ENCODE measurements at places on chromosomes 6 and 20.

DNA sequence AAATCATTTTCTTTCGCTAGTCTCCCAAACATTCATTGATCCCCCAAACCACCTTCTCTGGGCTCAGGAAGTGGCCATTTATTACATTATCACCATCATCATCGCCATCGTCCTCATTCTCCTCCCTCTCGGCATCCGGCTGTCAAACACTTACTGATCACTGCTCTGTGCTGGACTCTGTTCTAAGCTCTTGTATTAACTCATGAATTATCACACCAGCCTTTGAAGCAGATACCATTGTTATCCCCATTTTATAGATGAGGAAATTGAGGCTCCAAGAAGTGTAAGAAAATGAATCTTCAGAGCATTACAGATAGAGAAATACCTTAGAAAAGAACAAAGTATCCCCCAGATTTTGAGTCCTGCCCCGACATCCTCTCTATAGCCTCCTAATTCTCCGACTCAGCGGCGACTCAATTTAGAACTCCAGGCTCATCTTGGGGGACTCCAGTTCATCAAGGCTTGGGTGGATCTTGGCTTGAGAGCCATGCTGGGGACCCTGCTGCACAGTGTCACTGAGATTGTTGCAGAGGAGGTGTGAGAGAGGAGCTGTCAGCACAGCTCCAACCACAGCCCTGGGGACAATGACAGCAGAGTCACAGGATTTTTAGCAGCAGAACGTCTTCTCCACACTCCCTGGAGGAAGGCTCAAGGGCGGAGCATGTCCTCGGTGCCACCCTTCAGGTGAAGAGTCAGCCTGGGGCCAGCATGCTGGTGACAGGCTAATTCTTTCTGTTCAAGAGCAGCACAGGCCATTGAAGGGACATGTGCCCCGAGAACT lies 6.6 kb upstream of the EEF1E1 start:
- DNase-seq = no peak

DNA sequence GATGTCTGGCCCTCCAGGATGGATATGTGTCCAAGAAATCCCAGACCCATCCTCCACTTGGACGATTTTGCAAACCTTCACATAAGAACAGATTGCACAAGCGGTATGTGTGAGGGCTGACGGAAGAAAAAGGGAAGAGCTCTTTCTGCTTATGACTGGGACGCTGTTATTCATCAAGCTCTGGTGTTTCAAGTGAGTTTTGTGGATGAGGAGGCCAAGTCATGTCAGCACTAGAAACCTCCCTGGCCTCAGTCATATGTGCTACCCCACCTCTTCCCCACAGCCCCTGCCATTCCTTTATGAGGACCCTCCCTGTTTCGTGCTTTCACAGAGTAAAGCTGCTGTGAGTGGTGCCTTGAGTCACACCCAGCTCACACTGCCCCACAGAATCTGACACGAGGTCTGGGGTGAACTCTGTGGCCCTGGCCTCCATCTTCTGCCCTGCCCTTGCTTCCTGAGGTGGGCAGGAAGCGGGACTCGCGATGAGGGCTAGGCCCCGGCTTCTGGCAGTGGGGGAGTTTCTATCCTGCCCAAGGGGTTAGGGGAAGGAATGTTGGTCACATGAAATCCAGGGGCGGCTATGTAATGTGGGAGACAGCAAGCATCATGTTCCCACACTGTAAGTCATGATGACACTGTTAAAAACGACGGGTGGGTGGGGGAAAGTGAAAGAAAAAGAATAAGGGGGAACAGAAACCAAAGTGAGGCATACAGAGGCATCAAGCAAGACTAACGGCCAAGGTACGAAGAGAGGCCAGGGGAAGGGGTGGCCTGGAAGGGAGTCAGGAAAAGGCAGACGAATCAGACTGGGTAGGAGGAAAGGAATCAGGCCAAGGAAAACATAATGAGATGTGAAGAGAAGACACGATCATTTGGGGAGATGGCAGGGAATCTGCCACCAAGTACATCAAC lies 78.1 kb downstream of the PRDM1 start:
- no peak for DNase-seq

DNA sequence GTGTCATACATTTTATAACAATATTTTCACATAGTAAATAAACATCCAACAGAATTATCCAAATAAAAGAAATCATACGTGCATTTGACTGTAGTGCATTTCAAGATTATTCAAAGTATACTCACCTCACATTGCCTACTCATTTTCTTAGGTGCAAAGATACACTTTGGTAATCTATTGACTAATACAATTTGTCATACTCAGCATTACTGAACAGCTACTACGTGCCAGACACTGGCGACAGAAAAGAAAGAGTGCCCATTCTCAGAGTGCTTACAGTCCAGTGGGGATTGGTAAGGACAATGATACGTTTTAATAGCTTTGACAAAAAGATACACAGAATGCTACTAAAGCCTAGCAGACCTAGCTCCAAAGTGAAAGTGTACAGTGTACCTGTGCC lies 42.0 kb downstream of the FBXL4 start:
- DNase-seq = no peak

DNA sequence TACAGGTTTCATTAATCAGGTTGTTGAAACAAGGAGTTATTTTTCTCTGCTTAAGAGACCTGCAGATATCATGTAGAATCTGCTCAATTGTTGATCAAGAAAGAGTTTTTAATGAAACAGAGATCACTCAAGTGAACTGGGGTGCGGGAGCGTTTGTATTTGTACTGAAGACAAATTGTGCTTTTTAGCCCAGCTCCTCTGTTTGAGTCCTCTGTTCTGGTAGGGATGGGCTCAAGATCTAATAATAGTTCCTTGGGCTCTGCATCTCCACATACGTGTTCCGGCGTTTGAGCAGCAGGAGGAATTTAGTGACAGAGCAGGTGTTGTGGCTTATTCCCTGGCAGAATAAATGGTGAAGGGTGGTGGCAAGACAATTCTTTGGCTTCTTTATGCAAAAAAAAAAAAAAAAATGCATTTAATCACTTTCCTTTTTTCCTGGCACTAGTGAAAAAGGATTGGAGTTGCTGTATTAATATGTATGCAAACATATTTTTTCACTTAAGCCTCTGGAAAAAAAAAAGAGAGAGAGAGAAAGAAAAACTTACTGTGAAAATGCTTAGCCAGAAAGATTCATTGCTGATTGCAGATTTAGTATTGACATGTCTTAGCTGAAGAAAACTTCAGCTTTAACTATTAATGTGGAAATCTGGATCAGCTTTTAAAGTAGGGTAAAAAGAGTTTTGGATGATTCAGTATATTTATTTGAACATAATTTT lies 4.0 kb downstream of the CITED2 start:
- DNase-seq = peak; percentile 57

DNA sequence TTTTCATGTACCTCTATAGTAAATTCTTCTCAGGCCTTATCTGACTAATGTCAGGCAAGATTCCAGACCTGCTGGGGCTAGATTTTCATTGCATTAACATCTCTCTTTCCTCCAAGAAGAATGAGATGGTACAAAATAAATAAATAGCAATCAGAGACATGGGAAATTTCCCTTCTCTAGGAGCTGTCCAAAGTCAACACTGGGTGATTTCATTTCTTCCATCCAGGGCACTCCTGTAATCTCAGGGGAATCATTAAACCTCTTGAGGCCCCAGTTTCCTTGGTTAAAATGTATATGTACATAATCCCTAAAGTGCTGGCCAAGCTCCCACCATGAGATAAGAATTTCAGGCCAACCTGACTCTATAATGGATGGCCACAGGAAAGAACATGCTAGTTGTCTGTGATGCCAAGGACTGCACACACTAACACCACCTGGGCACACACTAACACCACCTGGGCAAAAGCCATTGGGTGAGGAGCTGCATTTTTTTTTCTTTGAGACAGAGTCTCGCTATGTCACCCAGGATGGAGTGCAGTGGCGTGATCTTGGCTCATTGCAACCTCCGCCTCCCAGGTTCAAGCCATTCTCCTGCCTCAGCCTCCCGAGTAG lies 912 bp downstream of the IL17F start:
- DNase-seq = no peak

DNA sequence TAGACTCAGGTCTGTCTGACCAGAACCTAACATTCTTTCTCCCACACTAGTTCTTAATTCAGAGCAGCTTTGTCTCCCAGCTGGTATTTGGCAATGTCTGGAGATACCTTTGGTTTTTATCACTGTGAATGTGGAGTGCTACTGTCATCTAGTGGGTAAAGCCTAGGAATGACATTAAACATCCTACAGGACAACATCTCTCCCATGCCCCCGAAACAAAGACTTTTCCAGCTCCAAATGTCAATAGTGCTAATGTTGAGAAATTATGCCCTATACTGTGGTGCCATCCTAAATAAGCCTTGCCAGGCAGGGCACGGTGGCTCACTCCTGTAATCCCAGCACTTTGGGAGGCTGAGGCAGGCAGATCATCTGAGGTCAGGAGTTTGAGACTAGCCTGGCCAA lies 4.2 kb upstream of the TTPAL start:
- DNase-seq = no peak

DNA sequence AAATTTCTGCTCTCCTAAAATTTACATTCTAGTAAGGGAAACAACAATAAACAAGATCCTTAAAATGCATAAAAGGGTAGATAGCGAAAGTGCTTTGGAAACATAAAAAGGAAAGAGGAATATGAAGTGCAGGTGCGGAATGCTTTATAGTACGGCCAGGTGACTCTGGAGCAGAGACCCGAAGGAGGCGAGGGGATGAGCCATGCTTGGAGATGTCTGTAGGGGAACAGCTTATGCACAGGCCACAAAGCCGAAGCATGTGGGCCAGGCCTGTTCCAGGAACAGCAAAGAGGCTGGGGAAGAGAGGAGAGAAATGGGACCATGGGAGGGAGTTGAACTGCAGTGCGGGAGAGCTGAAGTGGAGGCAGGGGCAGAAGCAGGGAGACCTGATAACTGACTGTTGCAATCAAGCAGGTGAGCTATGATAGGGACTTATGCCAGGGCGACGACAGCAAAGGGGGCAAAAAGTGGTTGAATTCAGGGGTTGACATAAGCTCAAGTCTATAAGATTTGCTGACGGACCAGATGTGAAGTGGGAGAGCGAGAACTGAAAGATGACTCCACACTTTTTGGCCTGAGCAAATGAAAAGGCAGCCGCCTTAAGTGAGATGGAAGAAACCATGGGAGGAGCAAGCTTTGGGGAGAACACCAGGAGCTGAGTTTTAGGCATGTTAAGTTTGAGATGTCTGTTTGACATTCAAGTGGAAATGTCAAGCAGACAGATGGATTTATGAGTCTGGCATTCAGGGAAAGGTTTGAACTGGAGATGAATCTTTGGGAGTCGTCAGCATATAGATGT lies 83.1 kb downstream of the CNBD2 start:
- DNase-seq = no peak

GRCh38 chr6:131321589-131321988 lies 186.3 kb downstream of the AKAP7 start:
- no peak for DNase-seq

DNA sequence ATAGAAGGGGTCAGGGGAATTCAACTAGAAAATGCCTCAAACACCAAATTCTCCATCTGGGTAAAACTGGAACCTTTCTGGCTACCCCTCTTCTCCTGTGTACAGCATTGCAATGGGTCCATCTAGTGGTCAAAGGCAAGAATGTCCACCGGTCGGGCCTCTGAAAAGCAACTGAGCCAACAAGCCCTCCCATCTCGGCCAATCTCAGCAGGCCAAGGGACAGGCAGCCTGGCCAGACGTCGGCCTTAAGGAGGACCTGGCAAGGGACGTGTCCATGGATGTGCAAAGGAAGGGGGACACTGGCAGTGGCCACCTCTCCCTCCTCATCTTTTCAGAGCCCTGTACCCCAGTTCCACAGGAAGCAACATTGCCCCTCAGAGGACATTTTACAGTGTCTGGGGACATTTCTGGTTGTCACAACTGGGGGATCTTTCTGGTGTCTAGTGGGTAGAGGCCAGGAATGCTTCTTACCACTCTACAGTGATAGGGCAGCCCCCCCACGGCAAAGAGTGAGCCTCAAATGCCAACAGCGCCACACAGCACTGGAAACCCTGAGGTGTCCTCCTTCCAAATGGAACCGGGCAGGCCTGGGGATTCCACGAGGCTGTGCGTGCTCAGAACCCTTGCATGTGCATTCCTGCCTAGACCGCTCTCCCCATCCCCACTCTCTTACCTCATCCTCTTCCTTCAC lies 99.8 kb upstream of the FOXA2 start:
- DNase-seq = peak; percentile 87

GRCh38 chr6:42963855-42964605 lies 3.5 kb downstream of the GNMT start:
- DNase-seq = no peak

- peak; percentile 9 for DNase-seq
Observed at GRCh38 chr20:63483834-63484233, 11.4 kb upstream of the KCNQ2 start.

GRCh38 chr20:36472637-36473090 lies 68.7 kb upstream of the MYL9 start:
- DNase-seq = no peak

GRCh38 chr20:3911956-3912355 lies 22.8 kb downstream of the PANK2 start:
- DNase-seq = no peak

DNA sequence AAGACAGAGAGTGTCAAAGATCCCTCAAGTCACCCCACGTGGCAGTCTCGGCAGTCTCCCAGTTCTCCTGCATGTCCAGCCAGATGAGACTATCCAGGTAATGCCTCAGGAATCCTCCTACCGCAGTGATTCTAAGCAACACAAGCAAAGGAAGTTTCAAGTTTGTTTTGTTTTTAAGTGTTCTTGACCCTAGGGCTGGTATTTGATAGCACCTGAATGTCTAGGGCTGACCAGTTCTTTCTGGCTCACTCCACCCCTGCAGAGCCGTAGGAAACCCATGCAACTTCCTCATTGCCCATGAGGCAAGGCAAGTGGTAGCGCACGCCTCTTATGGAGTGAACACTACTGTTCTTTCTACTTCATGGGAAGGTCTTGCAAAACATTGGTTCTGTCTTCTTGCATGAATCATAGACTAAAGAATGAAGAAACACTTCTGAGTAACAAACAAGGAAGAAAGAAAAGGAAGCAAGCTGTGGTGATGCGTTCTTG lies 24.8 kb upstream of the FOXQ1 start:
- DNase-seq = no peak

DNA sequence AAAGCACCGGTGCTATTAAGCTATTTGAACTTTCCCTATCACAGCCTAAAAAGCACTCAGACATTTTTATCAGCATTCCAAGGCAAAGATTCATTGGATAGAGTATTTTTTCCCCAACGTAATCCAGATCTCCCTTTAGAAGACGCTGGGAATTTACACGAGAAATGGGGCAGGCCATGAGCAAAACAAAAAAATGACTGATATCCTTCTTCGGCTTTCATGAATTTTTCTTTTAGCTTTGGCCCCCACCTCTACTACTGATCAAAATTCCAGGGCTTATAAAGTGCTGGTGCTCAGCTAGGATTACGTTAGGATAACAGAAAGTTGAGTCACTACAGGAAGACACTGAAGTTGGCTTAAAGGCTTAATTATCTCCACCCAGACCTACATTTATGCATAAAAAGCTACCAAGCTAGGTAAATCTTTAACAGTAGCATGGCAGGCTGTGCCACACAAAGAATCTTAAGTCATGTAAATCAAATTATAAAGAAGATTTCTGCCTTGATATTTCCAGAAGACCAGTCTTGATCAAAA lies 418.5 kb upstream of the BTBD3 start:
- DNase-seq = no peak

DNA sequence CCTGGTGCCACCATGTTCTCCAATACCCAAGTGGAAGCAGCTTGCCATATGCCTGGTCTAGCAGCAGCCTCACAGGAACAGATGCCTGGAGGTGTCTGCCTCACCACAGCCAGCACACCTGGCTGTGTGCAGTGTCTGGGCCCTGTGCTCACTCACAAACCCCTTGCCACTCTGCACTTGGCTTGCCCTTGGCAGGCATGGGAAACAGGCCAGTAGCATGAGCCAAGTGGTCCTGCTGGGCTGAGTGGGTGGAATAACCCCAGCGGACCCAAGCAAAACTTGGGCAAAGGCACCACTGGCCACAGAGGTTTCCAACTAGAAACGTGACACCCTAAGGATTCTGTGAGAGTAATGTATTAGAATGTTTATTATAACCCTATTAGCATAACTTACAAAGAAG lies 600.5 kb upstream of the GJE1 start:
- no peak for DNase-seq
